ENCODE measurements at places on chromosomes 5 and 9.
A peak's percentile ranks its signal among the peaks of the same experiment; 100 is the strongest.

DNA sequence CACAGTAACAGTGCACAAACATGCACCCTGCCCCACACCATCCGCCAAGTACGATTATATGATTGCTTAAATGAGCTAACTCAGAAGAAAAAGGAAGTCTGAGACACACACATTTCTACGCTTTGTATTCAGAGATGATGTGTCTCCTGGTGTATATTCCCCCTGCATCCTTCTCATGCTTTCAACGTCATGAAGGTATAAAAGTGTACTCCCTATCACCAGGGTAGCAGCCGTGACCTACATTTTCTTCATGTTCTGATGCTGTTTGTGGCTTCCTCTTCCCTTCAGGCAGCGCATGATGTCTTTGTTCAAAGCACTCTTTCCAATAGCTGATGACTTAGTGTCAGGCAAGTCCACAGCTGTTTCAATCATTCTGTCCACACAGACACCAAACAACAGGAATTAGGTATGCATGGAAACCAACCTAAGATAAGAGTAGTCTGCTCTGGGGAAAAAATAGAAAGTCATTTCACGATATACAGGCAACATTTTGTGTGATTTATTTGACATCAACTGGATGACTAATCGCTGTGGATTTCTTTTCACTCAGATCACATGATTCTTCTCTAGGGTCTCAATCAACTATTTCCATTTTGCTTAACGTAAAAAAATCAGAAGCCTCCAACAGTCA lies 269.4 kb upstream of the PTGER4 start:
- peak; percentile 94 for DNase-seq

DNA sequence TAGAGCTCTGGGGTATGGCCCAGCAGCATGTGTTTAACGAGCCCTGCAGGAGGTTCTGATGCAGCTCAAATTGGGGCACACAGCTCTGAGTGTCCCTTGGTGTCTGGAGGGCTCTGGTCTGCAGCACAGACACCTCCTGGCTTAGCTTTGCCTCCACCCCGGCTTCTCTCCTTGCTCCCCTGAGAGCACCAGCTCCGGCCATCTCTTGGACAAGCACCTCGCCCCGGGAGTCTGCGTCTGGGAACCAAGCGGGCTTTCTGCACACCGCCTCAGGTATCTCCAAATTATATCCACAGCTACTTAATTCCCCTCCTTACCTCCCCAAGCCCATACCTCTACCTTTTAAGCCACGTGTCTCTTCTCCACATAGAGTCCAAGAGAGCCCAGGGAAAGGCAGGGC lies 83.7 kb upstream of the IRX4 start:
- no peak for DNase-seq

GRCh38 chr5:96293966-96294883 lies 138.8 kb downstream of the PCSK1 start:
- DNase-seq: no peak

DNA sequence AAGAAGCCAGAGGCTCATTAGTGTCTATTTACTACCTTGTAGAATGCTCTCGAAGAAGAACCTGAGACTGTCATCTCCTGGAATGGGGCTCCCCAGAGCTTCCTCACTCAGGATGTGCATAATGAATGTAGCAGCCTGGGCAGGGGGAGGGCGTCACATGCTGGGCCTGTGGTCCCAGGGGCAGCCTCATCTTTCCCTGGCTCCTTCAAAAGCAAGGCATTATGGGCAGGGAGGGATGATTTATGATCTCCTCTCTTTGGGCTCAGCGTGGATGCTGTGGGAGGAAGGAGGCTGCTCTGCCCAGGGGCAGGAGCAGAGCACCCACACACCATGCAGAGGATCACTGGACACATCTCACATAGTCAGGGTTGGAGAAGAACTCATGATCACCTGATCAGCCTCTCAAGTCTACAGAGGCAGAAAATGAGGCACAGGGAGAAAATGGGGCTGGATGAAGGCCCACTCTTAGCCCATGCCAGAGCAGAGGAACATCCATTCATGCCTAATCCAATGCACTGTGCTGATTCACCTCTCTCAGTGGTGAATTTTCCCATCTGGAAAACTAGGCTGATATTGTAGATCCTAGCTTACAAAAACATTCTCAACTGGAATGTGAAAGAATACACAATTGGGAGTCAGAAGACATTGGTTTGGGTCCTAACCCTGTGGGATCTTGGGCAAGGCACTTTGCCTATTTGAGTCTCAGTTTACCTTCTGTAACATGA lies 173.7 kb downstream of the CARTPT start:
- DNase-seq: no peak

- DNase-seq: no peak
Observed at GRCh38 chr9:83061036-83061435, 1.9 kb downstream of the RASEF start.

GRCh38 chr5:96977228-96977627 lies 41.3 kb downstream of the LNPEP start:
- no peak for DNase-seq

DNA sequence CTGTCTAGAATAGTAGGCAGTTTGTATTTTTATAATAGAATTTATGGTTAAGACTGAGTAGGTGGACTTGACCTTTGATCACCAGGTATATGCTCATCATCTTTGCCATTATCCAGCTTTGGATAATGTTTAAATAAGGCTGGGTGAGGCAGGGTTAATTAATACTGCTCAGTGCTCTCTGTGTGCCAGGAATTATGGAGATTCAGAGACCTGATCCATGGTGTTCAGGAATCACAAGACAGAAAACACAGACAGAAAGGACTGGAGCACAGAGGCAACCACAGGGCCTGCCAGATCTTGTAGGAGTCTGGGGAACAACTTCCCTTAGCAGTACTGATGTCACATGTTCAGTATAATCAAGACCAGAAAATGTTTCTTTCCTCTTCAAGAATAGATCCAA lies 186.3 kb upstream of the ADCY2 start:
- DNase-seq: no peak

DNA sequence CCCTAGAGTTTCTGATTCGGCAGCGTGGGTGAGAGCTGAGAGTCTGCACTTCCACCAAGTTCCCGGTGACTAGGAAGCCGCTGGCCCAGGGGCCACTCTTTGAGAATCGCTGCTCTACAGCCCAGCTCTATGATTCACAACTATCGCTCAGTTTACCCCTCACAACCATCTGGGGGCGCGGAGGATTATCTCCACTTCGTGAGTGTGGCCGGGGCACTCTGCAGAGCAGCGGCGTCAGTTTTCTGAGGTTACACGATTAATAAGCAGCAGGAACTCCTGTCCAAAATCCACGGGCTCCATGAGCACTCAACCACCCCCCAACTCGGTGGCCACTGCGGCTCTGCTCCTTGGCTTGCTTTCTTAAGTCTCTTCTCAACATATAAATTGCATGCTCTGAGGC lies 19.3 kb downstream of the CORO2A start:
- DNase-seq: no peak

DNA sequence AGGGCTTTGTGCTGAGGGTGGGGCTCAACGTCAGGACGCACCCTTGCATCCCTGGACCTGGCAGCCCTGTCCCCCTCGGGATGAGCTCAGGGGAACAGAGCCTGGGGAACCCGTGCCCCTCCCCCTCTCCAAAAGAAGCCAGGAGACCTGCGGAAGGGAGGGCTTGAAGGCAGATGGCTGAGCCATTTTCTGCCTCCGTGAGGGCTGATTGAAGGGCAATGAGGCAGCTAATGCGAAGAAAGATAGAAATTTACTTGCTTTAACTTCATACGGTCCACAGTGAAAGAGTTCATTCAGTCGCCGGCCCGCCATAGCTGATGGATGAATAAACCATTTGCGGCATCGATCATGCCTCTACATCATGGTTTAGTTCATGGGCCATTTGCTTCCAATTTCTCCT lies 28.8 kb downstream of the ASS1 start:
- DNase-seq: no peak

DNA sequence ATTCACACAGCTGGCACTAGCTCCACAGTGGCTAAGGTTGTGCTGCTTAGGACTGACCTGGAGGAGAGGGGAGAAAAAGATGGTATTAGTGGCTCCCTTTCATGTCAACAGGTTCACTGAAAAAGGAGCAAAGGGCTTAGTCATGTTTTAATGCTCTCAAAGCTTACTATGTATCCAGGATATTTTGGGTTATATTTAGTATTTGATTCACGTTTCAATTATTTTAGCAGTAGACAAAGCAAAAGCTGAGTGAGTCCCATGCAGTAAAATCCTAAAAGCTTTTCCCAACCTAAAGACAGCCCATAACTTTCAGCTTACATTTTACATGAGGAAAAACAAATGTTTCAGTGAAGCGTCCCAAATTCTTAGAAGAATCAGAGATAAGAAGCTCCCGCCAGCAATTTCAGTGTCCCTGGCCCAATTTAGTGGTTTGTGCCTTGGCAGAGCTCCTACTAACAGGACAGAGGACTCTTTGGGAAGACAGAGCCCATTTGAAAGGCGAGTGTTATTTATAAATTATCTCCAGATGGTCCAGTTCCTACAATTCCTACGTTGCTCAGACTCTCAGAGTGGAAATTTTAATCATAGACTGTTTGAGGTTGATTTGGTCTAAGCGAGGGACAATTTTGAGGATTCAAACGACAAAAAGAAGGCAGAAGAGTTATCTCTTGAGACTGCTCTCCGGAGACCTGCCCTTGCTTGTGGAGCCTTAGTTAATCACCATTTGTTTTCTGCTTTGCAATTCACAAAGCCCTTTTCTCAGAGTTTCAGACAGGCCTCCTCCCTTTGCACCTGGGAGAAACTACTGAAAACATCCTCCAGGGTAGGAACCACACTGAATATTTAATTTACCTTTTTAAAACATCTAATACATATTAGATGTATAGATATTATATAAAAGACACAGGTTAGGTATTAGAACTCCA lies 225.0 kb upstream of the ANKRD55 start:
- no peak for DNase-seq

DNA sequence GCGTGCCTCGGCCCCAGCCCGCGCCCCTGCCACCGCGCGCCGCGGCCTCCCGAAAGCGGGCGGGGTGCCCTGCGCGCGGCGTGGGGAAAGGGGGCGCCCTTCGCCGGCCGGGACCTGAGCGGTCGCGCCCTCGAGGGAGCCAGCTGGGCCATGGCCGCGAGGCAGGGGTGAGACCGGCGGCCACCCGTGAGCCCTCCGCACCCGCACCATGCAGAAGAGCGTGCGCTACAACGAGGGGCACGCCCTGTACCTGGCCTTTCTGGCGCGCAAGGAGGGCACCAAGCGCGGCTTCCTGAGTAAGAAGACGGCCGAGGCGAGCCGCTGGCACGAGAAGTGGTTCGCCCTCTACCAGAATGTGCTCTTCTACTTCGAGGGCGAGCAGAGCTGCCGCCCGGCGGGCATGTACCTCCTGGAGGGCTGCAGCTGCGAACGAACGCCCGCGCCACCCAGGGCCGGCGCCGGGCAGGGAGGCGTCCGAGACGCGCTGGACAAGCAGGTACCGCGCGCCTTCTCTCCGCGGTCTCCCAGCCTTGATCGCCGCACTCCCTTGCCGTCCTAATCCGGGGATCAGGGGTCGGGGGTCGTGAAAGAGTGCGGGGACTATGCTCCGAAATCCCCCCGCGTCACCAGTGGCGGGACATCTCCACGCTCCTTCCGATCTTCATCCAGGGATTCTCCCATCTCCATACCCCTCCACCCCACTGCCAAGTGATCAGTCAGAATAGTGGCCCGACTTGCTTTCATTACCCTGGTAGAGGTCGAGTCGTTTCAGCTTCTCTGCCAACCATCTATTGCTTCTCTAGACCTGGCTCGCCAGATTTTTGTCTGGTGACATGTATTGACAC lies 590 bp downstream of the RASGRF2 start:
- DNase-seq: no peak

- DNase-seq: no peak
Observed at GRCh38 chr9:14379280-14379679, 65.3 kb upstream of the NFIB start.

DNA sequence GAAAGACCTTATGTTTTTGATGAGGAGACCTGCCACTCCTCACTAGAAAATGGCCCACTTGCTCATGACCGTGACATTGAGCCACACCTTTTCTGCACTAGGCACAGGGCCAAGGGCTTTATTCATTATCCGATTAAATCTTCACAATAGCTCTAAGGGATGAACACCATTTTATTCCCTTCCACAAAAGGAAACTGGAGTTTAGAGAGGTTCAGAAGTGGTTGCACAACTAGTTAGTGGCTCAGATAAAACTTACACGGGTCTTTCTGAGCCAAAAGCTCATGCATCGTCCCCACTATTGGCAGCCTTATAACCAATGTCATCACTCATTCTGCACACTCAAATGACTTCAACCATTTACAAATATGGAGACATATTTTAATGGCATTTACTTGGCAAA lies 39.4 kb downstream of the SUSD1 start:
- no peak for DNase-seq

DNA sequence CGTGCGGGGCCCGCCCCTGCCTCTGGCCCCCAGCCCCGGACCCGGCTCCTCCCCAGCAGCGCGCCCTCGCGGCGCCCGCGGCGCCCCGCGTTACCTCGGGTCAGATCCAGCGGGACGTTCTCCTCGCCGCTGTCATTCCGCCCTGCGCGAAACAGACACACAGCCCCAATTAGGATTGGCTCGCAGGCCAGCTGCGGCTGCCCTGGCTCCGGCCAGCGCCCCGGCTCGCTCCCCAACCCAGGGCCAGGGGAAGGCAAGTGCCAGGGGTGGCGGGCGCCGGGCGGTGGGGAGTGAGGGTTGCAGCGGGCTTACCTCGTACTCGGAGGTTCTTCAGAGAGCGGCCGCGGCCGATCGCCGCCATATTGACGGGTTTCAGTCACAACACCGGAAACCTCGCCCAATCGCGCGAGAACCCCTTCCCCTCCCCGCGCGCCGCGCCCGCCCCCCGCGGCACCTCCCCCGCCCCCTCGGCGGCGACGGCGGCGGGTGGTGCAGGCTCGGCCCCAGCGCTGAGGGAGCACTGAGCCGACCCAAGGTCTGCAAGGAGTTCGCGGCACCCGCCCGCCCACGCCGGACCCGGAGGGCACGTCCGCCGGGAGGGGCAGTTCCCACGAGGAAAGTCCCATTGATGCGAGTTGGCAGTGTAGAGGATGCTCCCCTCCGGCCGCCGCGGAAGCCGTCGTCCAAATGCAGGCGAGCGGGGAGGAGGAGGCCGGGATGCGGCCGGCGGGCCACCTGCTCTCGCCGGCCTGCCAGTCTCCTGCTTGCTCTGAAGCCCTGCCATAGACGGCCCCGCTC lies at the start of gene RICTOR:
Gene RICTOR, minus strand, starts transcription at position 383 of the 798 bp plus-strand sequence. Its CDS starts 22 bp downstream, at position 361.
- DNase-seq: peak; percentile 59

GRCh38 chr5:80299601-80300000 lies 20.2 kb upstream of the SPZ1 start:
- DNase-seq: no peak

GRCh38 chr5:33793276-33793675 lies 98.5 kb downstream of the ADAMTS12 start:
- DNase-seq: no peak

GRCh38 chr5:5139336-5139776 lies 774 bp upstream of the ADAMTS16 start:
- DNase-seq: no peak

DNA sequence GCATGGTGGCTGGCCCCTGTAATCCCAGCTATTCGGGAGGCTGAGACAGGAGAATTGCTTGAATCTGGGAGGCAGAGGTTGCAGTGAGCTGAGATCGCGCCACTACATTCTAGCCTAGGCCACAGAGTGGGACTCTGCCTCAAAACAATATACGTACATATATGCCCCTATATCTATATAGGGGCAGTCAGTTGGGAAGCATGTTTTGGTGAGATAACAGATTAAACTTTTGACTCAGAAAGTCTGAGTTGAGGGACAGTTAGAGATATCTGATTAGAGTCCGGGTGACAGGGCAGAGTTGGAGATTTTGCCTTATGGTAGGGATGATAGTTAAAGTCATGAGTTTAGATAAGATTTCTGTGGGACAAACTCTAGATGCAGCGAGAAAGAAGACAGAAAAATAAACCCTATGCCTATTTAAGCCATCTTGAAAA lies 71.8 kb upstream of the ALDH1A1 start:
- DNase-seq: no peak

GRCh38 chr5:180808461-180809000 lies 5.9 kb upstream of the MGAT1 start:
- DNase-seq: no peak

- DNase-seq: no peak
Observed at GRCh38 chr9:109254317-109254716, 66.5 kb downstream of the EPB41L4B start.

All from bone marrow (tissue), 2 donors.